ENCODE measurements at places on chromosomes 2 and 18.
A peak's percentile ranks its signal among the peaks of the same experiment; 100 is the strongest.

DNA sequence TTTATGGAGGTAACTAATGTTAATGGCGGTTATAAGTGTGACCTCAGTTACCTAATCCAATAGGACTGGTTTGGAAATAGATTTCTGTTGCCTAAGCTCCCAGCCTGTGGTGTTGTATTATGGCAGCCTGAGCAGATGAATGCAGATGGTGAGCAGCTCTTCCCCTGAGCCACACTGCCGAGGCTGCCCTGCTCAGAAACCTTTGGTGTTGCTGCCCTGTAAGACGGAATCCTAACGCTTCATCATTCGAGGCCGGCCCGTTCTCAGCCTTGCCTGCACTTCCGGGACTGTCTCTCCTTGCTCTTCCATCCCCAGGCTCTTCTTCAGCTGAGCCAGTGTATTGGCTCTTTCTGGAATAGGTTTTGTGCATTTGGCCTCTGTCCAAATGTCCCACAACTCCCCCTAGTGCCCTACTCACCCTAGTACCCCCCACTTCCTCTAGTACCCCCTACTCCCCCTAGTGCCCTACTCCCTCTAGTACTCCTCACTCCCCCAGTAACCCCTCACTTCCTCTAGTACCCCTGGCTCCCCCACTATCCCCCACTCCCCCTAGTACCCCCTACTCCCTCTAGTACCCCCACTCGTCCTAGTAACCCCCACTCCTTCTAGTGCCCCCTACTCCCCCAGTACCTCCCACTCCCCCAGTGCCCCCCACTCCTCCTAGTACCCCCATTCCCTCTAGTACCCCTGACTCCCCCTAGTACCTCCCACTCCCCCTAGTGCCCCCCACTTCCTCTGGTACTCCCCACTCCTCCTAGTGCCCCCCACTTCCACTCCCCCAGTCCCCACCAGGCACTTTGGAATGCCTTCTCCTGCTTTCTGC lies 106.0 kb upstream of the TAF1B start:
- DNase-seq, result peak; percentile 85

DNA sequence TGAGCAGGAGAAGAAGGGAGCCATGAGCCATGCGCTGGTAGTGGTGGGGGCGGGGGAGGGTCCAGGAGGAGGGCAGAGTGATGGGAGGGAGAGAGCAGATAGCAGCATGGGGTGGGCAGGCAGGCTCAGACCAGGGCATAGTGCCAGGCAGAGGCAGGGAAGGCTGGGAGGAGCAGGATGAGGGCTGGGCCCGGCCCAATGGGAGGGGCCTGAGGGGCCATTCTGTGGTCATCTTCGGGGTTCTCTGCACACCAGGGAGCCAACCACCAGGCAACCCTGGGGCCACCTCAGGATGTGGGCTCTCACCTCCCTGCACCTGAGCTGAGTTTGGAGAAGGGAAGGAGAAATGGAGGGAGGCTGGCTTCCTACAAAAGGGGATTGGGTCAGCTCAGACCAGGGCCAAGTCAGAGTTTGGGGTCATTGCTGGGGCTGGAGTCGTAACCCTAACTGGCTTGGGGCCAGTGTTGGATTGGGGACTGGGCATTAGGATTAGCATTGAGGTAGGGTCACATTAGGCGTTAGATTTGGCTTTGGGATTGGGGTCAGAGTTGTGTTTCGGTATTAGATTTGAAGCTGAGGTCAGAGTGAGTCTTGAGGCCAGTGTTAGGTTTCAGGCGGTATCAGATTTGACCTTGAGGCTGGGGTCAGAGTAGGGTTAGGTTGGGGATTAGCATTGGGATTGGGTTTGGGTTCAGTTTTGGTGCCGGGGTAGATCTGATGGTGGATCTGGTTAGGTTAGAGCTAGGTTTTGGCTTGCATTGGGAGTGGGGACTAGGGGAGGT lies 11.2 kb downstream of the VIL1 start:
- DNase-seq, result no peak

DNA sequence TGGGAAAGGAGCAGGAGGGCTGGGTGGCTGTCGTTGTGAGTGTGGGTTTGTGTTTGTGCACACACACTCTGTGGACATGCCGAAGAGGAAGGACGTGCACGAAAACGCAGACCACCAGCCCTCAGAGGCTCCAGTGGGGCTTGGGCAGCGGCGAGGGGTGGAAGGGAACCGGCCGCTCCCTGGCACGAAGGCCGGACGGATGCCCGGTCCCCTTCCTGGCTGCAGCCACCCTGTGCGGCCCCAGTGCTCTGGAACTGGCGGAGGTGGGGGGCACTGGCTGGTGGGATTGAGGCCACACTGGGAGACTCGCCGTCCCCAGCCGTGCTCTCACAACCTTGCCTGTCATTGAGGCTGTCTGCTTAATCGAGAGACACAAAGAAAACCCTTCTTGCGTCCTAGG lies 852.6 kb upstream of the SALL3 start:
- no peak for DNase-seq

GRCh38 chr2:231008131-231008530 lies 12.2 kb downstream of the SPATA3 start:
- DNase-seq, result no peak

- no peak for DNase-seq
Measured at GRCh38 chr2:75489721-75490120, 71.0 kb downstream of the EVA1A start.

DNA sequence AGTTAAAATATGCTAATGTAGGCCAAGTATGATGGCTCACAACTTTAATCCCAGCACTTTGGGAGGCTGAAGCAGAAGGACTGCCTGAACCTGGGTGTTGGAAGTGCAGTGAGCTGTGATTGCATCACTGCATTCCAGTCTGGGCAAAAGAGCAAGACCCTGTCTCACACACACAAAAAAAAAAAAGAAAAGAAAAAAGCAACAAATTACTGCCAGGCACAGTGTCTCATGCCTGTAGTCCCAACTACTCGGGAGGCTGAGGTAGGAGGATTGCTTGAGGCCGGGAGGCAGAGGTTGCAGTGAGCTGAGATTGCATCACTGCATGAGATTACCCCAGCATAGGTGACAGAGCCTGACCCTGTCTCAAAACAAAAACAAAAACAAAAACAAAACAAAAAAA lies 110.6 kb downstream of the PRELID3A start:
- no peak for DNase-seq

- DNase-seq, result no peak
Measured at GRCh38 chr2:142136571-142136970, 5.8 kb upstream of the LRP1B start.

DNA sequence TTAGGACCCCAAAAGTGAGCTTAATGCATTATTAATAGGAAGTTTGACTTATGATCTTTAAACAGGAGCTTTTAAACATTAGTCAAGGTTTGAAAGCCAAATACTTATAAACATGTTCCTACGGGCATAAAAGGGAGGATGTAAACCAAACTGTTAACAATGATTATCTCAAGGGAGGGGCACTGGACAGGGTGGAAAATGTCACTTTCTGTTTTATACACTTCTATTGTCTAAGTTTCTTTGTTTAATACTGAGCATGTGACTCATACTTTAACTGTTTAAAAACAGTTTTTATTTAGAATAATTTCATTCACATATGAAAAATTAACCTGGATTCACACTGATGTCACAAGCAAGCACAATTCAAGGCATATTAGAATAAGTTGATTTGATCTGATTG lies 18.3 kb upstream of the ITGA6 start:
- DNase-seq, result no peak

- no peak for DNase-seq
Measured at GRCh38 chr2:64212346-64212745, 68.1 kb upstream of the PELI1 start.

GRCh38 chr2:118576109-118576855 lies 271.2 kb downstream of the EN1 start:
- DNase-seq, result no peak
